ENCODE measurements at places on chromosomes 5 and 9.

DNA sequence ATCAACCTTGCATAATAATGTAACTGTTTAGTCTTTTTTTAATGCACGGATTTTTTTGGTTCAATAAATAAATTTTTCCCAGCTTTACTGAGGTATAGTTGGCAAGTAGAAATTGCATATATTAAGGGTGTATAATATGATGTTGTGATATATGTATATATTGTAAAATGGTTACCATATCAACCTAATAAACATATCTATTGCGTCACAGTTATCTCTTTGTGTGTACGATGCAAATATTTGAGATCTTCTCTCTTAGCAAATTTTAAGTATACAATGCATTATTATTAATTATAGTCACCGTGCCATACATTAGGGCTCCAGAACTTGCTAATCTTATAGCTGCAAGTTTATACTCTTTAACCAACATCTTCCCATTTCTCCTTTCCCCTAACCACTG is 57.2 kb upstream of the TMEM161B start:
- no peak for DNase-seq

DNA sequence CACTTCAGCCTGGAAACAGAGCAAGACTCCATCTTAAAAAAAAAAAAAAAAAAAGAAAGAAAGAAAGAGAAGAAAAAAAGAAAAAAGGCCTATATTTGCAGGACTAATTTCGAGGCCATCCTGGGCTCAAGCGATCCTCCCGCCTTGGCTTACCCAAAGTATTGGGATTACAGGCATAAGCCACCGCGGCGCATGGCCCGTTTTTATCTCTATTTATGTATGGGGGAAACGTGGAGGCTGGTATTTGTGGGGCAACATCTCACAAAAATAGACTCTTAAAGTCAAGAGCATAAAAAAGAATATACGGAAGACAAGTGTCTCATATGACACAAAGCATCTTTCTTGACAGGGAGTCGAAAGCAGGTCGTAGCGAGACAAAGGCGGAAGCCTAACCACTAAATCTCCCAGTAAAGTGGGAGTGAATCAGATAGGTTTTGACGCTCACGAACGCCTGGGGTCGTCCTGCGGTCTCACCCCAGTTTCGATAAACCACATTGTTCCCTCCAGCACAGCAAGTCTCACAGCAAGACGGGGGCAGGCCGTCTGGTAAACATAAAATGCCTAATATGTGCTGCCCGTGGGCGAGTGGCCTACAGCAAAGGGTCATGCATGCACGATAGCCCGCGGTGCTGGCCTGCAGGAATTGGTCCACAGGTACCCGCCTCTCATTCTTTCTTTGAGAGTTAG is 1.8 kb upstream of the TRIM41 start:
- peak; percentile 70 for DNase-seq

DNA sequence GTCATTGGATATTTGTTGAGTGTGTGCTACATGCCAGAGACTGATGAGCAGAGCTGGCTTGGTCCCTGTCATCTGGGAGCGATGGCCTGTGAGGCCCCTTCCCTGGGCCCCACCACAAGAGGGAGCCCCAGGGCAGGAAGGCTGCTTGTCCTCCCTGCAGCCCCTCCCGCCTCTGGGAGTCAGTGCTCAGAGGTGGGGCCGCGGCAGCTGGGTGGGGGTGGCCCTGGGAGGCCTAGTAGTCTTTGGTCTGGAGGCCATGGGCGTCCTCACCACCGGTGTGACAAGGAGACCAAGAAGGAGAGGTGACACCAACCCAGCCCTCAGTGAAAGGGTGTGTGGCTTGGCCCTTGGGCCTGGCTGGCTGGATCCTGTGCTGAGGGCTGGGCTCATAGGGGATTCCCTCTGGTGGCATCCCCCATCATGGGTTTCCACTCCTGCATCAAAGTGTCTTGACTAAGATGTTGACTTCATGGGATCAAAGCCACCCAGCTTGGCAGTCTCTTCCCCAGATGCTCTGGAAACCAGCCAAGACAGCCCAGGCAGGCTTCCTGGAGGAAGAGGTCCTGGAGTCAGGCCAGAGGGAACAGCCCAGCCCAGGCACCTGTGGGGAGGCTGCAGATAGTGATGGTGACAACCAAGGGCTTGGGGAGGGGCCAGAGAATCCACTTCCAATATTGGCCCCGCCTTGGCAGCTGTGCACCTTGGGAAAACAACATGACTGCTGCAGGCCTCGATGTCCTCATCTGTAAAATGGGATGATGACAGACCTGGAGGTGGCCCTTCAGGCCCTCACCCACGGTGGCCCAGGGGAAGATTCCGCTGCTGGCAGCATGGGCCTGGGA is 166.7 kb downstream of the GAPVD1 start:
- DNase-seq: no peak

GRCh38 chr9:125760537-125760936 is 13.4 kb downstream of the PBX3 start:
- DNase-seq: no peak

- DNase-seq: no peak
These were observed 256.0 kb downstream of the DOCK8 start for GRCh38 chr9:470552-471194.

- no peak for DNase-seq
These were observed 38.5 kb downstream of the CYSTM1 start for GRCh38 chr5:140213370-140213983.

DNA sequence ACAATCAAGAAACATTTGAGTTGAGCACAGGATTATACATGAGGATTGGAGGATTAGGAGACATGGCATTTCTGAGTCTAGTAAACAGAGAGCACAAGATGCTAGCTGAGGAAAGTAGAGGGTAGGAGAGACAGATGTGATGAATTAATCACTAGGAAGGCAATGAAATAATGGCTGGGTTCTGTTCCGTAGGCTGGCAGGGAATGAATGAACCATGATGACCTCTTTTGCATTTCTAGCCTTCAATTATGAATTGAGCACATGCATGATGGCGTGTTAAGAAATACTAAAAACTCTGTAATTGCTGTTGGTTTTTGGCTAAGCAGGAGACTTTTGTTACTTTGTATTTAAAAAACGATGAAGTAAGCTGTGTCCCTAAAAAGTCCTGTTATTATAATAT is 420.0 kb upstream of the TLE4 start:
- no peak for DNase-seq

GRCh38 chr5:168892618-168893186 is 313.5 kb upstream of the PANK3 start:
- no peak for DNase-seq

- no peak for DNase-seq
These were observed 6.9 kb downstream of the PBX3 start for GRCh38 chr9:125754096-125754495.

DNA sequence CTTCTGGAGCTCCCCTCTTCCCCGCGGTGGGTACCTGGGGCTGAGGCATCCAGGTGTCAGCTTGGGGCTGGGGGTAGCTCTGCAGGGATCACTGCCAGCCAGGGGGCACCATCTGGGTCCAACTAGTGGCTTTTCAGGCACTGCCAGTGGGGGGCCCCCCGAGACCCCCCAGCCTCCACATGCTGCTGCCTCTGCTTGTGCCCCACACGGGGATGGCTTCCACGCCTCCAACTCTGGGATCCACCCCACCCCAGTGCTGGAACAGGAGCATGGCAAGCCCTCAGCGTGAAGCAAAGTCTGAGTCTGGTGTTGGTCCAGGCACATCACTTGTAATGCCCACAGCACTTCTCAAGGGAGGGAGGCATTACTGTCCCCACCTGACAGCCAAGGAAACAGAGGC is 260.5 kb upstream of the MVB12B start:
- no peak for DNase-seq

DNA sequence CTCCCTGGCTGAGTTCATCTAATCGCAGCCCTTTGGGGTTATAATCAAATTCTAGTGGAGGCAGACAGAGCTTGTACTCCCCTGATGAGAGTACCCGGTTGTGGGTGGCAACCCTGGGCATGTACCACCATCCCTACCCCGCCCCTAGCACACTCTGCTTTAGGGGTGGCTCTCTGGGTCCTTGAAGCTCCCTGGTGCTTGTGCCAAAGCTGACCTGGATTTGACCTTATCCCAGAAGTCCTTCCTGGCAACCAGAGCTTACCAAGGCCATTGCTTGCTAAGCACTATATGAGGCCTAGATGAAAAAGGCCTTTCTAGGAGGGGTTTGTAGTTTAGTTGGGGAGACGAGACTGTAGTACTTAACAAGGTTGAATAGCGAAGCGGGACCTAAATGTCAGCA is 72.2 kb downstream of the RGS3 start:
- no peak for DNase-seq

DNA sequence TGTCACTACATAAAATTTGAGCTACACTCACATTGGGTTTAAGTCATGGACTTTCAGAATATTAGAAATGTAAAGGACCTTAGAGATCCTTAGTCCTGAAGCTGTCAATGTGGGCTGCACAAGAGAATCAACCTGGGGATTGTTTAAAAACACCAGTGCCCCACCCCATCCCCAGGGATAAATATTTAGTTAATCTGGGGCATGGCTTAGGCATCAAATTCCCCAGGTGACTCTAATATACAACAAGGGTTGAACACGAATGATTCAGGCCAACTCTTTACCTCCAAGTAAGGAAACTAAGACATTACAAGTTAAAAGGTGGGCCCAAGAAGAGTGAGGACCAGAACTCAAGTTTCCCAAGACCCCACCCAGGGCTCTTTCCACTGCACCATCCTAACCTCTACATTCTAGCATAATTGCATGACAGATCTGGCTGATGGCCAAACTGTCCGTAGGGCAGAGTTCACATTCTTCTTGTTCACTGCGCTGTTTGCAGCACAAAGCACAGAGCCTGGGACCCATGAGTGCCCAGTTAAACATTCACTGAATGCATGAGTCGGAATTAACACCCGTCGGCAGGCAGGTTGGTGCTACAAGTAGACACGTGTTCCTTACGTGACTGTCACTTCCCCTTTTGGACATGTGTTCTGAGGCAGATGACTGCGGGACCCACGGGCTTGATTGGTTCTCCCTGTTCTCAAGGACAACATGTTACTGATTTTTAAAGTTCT is 25.2 kb downstream of the CYFIP2 start:
- DNase-seq: peak; percentile 63

DNA sequence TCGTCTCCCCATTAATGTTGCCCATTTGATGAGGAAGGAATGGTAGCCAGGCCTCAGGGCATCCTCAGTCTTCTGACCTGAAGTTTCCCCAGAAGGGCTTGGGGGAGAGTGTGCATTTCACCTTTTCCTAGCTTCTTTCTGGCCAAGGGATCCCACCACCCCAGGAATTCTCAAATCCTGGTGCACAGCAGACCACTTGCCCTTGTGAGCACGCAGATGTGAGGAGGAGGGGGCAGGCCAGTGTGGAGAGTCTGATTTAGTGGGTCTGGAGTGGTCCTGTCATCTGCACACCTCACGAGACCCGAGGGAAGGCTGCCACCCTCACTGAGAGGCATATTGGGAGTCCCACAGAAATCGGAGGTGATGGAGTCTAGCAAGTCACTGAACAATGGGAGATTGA is 64.3 kb downstream of the CXXC5 start:
- no peak for DNase-seq

GRCh38 chr5:81212211-81212751 is 20.8 kb upstream of the CKMT2 start:
- DNase-seq: no peak

DNA sequence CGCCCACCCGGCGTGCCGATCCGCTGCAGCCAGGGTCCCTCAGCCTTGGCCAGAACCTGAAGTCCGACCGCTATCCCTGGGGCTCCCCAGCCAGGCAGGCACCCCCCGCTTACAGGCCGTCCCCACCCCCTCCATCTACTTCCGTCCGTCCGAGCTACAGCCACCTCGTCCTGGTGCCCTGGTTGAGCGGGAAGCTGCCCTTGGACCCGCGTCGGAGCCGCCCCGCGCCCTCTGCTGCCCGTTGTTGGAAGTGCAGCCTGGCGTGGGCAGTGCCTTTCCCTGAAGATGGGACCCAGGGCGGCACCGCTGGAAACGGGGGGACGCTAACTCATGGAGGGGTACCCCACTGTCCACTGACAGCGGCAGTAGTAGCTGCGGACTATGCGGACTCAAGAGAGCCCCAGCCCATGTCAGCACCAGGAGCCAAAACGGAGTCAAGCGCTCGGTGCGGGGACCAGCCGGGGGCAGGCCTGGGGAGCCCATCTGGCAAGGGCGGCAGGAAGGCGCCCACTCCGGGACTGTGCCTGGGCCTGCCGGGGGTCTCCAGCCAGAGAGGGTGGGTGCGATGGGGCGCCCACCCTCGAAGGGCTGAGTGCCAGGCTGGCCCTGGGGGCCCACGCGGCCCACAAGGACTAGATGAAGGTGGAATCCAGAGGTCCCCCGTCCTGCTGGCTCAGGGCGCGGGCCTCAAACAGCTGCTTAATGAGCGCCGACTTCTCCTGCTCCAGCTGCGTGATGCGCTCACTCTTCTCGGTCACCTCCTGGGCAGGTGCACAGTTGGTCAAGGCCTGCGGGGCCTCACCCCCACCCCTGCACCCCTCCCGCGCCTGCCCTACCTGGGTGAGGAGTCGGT is 6.1 kb downstream of the SAPCD2 start:
- DNase-seq: peak; percentile 34

DNA sequence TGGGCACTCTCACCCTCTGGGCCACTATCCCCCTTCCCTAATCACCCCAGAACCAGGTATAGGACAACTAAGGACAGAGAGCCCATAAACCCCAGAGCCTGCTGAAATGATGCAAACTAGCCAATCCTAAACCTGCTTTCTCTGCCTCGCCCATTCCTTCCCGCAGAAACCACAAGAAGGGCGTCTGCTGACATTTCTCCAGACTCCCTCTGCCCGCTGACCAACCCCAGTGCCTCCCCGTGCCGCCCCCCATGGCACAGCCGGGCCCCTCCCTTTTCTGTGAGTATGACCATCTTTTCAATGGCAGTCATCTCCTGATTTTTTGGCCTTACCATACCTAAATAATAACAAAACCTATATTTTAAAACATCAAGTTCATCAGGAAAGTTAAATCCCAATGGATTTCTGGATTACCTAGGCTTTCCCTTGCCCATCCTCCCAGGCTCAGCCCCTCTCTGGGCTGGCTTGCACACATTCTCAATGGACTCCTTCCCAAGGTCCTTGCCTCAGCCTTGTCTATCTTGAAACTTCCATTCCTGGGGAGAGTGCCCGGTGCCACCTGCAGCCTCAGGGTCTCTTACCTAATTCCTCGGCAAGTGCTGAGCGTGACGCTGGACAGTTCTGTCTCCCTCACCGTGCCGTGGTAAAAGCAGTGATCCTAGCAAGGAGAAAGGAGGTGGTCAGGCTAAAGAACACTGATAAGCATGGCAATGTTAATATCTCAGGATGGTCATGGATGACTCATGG is 45.2 kb downstream of the ADAM19 start:
- no peak for DNase-seq

- no peak for DNase-seq
These were observed 3.3 kb upstream of the MAN1B1 start for GRCh38 chr9:137083394-137084004.

GRCh38 chr5:13660072-13660471 is 284.4 kb downstream of the DNAH5 start:
- DNase-seq: no peak

- no peak for DNase-seq
These were observed 79.6 kb upstream of the MAST4 start for GRCh38 chr5:66516550-66516949.

GRCh38 chr9:121156263-121156731 is 45.4 kb downstream of the RAB14 start:
- DNase-seq: no peak
